ENCODE measurements at places on chromosomes 13 and 19.

GRCh38 chr19:51357952-51358351 lies 8.2 kb downstream of the ETFB start:
- DNase-seq = no peak

- no peak for DNase-seq
These were observed 31.4 kb upstream of the GGACT start for GRCh38 chr13:100619940-100620339.

DNA sequence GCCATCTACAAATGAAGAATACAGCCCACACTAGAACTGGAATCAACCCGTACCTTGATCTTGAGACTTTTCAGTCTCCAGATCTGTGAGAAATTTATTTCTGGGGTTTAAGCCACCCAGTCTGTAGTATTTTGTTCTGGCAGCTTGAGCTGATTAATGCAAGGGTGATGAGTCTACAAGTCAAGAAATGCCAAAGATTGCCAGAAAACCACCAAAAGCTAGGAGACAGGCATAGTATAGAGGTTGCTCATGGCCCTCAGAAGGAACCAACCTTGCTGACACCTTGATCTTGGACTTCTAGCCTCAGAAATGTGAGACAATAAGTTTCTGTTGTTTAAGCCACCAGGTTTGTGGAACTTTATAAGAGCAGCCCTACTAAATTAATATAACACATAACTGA lies 428.2 kb upstream of the KLF12 start:
- DNase-seq = no peak

DNA sequence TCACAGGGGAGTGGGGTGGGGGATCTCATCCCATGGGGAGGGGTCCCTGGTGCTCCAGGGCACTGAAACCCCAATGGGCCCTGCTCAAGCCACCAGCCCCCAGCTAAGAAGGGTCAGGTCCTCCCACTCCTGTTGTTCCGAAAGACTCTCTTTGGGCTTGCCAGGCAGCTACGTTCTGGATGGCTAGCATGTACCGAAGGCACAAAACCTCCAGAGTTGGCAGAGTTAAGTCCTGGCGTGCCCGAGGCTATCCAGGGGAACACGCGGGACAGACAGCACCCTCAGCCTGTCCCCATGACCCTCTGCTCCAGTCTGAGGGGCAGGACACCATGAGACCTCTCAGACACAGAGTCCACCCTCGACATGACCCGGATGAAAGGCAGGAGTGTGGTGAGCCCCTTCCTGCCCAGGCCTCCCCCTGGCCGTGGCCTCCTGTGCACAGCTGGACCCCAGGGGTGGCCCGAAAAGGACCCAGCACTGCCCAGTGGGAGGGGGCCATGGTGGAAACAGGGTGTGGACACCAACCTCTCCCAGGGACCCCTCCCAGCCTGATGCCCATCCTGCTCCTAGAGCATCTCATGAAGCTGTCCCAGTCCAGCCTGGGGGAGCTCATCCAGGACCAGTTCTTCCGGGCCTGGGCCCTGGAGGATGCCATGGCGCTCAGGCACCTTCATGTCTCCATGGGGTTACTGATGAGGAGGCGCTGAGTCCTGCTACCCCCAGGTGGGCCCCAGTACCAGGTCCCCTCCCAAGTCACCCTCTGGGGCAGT lies 53.0 kb upstream of the TPM4 start:
- no peak for DNase-seq

- no peak for DNase-seq
These were observed 461 bp upstream of the TM9SF2 start for GRCh38 chr13:99500839-99501183.

DNA sequence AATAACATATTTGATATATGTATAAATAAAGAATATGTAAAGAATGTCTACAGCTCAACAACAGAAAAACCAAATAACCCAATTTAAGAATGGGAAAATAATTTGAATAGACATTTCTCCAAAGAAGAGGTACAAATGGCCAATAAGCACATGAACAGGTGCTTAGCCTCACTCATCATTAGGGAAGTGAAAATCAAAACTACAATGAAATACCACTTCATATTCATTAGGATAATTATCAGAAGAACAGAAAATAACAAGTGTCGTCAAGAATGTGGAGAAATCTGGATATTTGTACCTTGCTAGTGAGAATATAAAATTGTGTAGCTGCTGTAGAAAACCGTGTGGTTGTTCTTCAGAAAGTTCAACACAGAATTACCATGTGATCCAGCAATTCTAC lies 8.4 kb upstream of the SUPT20H start:
- no peak for DNase-seq

DNA sequence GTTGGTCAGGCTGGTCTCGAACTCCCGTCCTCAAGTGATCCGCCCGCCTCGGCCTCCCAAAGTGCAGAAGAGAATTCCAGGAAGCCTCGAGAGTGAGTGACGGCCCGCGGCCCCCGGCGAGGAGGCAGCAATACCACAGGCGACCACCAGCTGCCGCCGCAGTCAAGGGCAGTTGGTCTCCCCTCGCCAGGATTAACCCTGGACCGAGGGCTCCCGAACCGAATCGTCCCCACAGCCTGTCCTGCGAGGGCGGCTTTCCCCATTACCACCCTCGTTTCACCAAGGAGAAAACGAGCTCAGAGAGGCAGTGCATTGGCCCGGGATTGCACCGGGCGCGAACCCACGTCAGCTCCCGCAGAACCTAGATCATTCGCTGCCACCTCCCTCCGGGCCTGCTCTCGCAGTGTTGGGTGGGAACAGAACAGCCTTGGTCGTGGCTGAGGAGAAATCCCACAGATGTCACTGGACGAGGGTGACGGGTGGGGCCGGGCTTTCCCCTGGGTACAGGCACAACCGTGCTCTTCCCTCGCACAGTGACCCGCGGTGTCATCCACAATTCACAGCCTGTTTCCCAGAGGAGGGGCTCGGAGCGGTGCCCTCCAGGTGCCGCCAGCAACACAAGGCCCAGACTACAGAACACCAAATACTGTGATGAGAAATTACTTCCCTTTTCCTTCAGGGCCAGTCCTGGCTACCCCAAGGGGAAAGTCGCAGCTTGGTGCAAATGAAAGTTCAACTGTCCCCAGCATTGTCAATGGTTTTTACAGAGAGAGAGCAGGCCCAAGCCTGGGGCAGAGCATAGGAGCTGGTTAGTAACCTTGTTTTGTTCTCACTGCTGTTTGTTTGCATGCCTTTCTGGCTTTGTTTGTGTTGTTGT lies 24.8 kb downstream of the C2CD4C start:
- no peak for DNase-seq

- no peak for DNase-seq
These were observed 4.9 kb downstream of the ARHGEF7 start for GRCh38 chr13:111119966-111120365.

DNA sequence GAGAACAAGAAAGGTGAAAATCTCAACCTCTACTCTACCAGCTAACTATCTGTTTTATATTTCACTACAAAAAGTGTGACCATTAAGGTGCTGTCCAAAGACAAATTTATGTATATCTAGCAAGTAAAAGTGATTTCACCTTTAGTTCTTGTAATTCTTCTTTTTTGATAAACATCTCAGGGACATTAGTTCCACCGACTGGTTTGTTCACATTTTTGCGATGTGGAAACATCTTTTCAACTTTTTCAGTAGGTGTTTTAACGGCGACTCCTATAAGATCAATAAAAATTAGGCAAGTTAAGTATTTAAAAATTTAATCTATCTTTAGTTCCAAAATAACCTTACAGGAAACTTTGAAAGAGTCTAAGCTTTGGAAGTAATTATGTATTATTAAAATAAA lies 33.3 kb downstream of the CLDN10 start:
- DNase-seq = no peak

DNA sequence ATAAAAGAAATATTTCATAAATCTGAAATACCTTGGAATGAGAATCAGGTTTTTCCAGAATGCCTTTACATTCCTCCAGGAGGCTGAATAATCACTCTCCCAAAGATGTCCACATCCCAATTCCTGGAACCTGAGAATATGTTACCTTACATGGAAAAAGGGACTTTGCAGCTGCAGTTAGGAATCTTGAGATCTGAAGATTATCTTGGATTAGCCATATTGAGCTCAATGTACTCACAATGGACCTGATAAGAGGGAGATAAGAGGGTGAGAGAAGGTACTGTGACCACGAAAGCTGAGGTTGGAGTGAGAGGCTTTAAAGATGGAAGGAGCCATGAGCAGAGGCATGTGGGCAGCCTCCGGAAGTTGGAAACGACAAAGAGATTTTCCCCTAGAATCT lies 36.8 kb upstream of the MBNL2 start:
- DNase-seq = no peak
